ENCODE measurements at places on chromosomes 12 and 14.
A peak's percentile ranks its signal among the peaks of the same experiment; 100 is the strongest.

- no peaks in the 10 kb centered on the region for H3K27me3 ChIP-seq
- no peak overlapping the region for H3K27ac ChIP-seq
- no peak overlapping the region for H3K4me3 ChIP-seq
- DNase-seq = no peak
Measured at GRCh38 chr12:52517005-52517835, 3.0 kb downstream of the KRT5 start.

DNA sequence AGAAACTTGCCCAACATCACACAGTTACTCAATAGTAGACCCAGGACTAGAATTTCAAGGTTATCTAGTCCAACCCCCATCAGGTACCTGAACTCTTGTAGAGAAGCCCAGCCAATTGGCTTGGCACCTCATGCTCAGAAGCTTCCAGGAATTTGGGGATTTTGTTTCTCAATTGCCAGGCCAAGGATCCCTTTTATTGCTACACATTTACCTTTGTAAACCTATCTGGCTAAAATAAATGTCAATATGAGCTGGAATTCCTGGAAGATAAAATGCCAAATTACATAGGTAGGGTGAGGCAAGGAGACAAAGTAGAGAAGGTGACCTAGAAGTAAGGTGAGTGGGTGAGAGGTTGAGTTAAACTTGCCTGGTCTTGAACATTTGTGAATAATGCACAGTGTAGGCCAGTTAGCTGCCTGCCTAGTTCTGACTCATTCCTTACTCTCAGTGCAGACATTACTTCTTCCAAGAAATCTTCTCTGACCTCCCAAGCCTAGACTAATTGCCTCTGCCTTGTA lies 36.3 kb downstream of the SDR9C7 start:
- H3K4me3 ChIP-seq = no peak overlapping the region
- no peak for DNase-seq
- H3K27ac ChIP-seq = no peak overlapping the region
- no peaks in the 10 kb centered on the region for H3K36me3 ChIP-seq
- no peaks in the 10 kb centered on the region for H3K27me3 ChIP-seq

DNA sequence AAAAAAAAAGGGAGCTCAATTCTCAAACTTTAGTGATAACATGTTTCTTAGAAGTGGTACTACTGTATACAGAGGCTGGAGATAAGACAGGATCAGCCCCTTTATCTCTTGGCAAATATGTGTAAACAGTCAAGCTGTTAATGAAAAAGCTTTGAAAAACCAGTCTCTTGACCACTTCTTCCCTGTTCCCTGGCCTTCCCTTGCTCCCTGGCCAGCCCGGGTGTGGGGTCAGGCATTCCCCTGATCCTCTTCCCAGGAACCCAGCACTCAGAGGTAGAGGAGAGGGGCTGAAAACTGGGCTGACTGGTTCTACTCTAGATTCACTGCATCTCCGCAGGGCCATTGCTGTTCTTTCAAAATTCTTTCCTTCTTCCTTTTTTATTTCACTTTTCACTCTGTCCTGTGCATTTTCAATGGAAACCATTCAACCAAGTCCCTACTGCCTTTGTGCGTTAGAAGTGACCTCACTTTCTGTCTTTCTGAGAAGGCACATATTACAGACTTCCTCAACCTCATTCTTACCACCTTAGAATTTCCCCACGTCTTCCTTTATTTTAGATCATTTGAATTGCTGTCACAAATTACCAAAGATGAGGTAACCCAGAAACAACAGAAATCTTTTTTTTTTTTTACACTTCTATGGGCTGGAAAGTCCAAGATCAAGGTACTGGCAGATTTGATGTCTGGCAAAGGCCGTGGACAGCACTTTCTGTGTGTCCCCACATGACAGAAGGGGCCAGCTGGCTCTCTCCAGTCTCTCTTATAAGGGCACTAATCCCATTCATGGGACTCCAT lies 5.7 kb downstream of the GNG2 start:
- no peak overlapping the region for H3K27ac ChIP-seq
- H3K36me3 ChIP-seq = no peaks in the 10 kb centered on the region
- H3K27me3 ChIP-seq = no peaks in the 10 kb centered on the region
- no peaks in the 10 kb centered on the region for H3K4me1 ChIP-seq

- H3K4me1 ChIP-seq = no peaks in the 10 kb centered on the region
- H3K27me3 ChIP-seq = peaks cover 4% of the 10 kb centered on the region
- no peak for DNase-seq
- no peak overlapping the region for H3K4me3 ChIP-seq
- no peak overlapping the region for H3K27ac ChIP-seq
Measured at GRCh38 chr12:98793121-98793520, 148.0 kb downstream of the APAF1 start.

GRCh38 chr12:112751844-112752243 lies 39.7 kb upstream of the RPH3A start:
- no peaks in the 10 kb centered on the region for H3K4me1 ChIP-seq
- no peaks in the 10 kb centered on the region for H3K36me3 ChIP-seq
- no peaks in the 10 kb centered on the region for H3K27me3 ChIP-seq
- DNase-seq = no peak
- no peak overlapping the region for H3K4me3 ChIP-seq

DNA sequence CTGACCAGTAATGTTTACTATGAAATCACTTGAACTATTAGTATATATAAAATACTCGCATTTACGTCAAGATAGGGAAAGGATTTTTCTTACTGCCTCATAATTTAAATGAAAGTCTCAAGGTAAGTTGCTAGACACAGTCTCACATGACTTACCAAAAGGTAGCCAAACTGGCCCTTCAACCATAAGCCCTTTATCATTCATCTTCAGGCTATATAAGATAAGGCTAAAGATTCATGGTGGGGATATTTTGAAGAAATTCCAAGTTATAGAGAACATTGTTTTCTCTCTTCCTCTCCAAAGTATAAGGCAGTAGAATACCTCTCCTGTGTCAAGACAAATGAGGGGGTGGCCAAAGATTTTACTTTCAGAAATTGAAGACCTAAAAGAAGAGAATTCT lies 23.4 kb downstream of the KIF21A start:
- no peaks in the 10 kb centered on the region for H3K36me3 ChIP-seq
- no peaks in the 10 kb centered on the region for H3K27me3 ChIP-seq
- H3K4me1 ChIP-seq = peaks cover 5% of the 10 kb centered on the region
- no peak overlapping the region for H3K27ac ChIP-seq
- DNase-seq = no peak

GRCh38 chr14:69814397-69814796 lies 17.4 kb upstream of the SLC10A1 start:
- H3K4me1 ChIP-seq = no peaks in the 10 kb centered on the region
- no peak for DNase-seq
- no peaks in the 10 kb centered on the region for H3K36me3 ChIP-seq
- no peak overlapping the region for H3K27ac ChIP-seq
- no peak overlapping the region for H3K4me3 ChIP-seq
- H3K27me3 ChIP-seq = peaks cover 27% of the 10 kb centered on the region

GRCh38 chr12:71159264-71159663 lies 1.5 kb upstream of the TSPAN8 start:
- no peaks in the 10 kb centered on the region for H3K4me1 ChIP-seq
- no peak overlapping the region for H3K27ac ChIP-seq
- H3K4me3 ChIP-seq = no peak overlapping the region

GRCh38 chr12:57467212-57467874 lies 7.8 kb downstream of the GLI1 start:
- no peaks in the 10 kb centered on the region for H3K36me3 ChIP-seq
- no peak overlapping the region for H3K4me3 ChIP-seq
- H3K27ac ChIP-seq = no peak overlapping the region
- peaks cover 5% of the 10 kb centered on the region for H3K4me1 ChIP-seq
- H3K27me3 ChIP-seq = no peaks in the 10 kb centered on the region
- DNase-seq = no peak

DNA sequence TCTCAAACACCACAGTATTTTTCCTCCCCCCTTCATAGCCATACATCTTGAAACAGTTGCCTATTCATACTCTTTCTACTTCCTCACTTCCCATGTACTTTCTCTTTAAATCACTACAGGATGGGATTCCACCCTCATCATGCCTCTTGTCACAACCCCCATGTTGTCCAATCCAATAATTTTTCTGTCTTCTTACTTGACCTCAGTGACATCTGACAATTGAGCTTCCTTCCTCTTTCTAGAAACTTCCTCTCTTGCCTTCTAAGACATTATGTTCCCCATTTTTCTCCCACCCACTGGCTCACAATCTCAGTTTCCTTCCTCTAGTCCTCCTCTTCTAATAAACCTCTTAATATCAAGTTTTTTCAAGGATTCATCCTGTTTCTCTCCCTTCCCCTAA lies 5.3 kb downstream of the C2CD5 start:
- peaks cover 41% of the 10 kb centered on the region for H3K4me1 ChIP-seq
- H3K36me3 ChIP-seq = peaks cover 11% of the 10 kb centered on the region
- no peak overlapping the region for H3K4me3 ChIP-seq
- no peak overlapping the region for H3K27ac ChIP-seq
- no peaks in the 10 kb centered on the region for H3K27me3 ChIP-seq

DNA sequence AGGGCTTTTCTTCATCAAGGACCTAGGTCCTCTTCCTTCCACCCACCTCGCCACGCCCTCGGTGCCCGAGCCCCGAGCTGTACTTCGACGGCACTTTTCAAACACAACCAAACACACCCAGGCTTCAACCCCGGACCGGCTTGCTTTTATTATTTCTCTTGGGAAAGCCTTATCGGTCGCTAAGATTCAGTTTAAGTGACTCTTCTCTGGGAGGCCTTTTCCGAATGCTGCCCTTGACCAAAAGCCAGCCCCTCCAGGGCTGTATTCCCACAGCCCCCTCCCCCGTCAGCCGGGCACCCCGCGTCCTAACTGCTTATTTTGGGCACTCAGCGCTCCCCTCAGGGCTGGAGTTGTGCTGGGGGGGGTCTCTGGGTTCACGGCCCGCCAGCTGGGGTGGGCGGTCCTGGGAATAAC lies 644 bp upstream of the PPP4R4 start:
- H3K36me3 ChIP-seq = no peaks in the 10 kb centered on the region
- H3K27ac ChIP-seq = no peak overlapping the region
- H3K27me3 ChIP-seq = peaks cover 42% of the 10 kb centered on the region
- H3K4me1 ChIP-seq = peaks cover 20% of the 10 kb centered on the region
- DNase-seq = no peak

DNA sequence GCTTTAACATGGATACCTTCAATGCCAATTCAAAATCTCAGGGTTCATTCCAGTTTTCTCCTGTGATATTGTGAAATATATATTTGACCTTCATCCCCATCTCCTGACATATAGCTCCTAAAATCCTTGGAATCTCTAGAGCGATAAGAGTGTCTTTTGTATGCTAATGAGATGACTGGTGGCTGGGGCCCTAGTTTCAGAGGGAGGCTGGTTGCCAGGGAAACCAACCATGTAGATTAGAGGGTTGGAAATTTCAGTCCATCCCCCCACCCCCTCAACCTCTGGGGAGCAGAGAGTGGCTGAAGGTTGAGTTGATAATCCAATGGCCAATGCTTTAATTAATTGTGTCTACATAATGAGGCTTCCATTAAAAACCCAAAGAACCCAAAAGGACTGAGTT lies 59.4 kb downstream of the SDR9C7 start:
- no peak overlapping the region for H3K27ac ChIP-seq
- no peak for DNase-seq
- no peaks in the 10 kb centered on the region for H3K4me1 ChIP-seq
- H3K27me3 ChIP-seq = peaks cover 4% of the 10 kb centered on the region

GRCh38 chr12:68739891-68740290 lies 6.1 kb upstream of the SLC35E3 start:
- no peaks in the 10 kb centered on the region for H3K4me1 ChIP-seq
- H3K27ac ChIP-seq = no peak overlapping the region
- no peak overlapping the region for H3K4me3 ChIP-seq
- DNase-seq = no peak
- no peaks in the 10 kb centered on the region for H3K36me3 ChIP-seq
- no peaks in the 10 kb centered on the region for H3K27me3 ChIP-seq

DNA sequence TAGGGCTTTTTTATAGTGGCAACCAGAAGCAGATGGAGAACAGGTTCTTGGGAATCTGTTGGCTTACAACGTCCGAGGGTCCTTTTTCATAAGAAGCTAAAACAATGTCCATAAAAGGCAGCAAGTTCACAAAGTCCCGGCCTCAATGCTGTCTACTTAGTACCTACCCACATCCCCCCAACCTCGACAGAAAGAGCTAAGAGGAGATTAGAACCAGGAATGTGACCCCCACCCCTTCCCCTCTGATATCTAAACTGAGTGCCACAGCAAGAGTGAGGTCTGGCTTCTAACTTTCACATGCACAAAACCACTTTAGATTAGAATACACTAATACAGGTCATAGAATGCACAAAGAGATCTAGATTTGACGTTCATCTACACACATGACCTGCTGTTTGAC lies 4.5 kb downstream of the DPF3 start:
- no peaks in the 10 kb centered on the region for H3K36me3 ChIP-seq
- H3K4me3 ChIP-seq = no peak overlapping the region
- peak overlapping the region; percentile 87 for H3K27ac ChIP-seq
- DNase-seq = no peak

DNA sequence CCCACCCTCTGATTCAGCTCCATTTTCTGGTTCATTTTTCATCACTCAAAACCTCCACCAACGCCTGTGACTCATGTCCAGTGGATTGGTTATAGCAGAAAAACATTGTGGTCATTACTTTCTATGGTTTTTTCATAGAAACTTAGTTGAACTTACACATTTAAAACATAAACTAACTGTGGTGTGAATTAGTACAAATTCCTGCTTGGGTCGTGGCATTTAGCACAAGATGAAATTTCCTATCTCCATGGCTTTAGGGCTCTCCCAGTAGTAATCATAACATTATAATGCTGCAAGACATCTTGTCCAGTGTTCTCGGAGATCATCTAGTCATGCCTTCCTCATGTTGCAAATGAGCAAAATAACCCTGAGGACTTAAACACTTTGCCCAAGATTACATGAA lies 7.1 kb downstream of the RNASE7 start:
- H3K27ac ChIP-seq = no peak overlapping the region
- H3K36me3 ChIP-seq = no peaks in the 10 kb centered on the region
- peaks cover 5% of the 10 kb centered on the region for H3K4me1 ChIP-seq
- no peak overlapping the region for H3K4me3 ChIP-seq
- no peaks in the 10 kb centered on the region for H3K27me3 ChIP-seq

GRCh38 chr12:126874427-126875026 lies 1392.4 kb upstream of the TMEM132C start:
- peaks cover 3% of the 10 kb centered on the region for H3K27me3 ChIP-seq
- H3K36me3 ChIP-seq = no peaks in the 10 kb centered on the region
- H3K4me3 ChIP-seq = no peak overlapping the region
- no peaks in the 10 kb centered on the region for H3K4me1 ChIP-seq

- no peak for DNase-seq
- no peak overlapping the region for H3K27ac ChIP-seq
- no peaks in the 10 kb centered on the region for H3K36me3 ChIP-seq
- no peak overlapping the region for H3K4me3 ChIP-seq
Measured at GRCh38 chr12:19647806-19648556, 208.7 kb downstream of the AEBP2 start.
